ENCODE measurements at places on chromosomes 6 and 20.

DNA sequence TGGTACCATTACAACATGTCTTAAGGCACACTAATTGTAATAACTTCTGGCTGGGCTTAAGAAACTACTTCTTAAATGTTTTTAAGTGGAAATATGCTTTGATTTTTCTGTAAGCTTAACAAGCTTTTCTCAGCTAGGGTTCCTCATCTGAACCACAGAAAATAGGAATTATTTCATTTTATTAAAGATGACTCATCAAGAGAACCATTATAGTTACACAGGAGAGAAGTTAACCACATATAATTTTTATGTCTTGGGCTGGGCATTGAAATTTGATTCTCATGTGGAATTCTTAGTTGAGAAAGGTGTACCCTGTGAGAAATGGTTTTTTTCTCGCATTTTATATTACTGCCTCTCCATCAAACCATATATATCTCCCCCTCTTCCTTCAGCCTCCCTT, 75.1 kb downstream of the QKI start:
- no peak for DNase-seq

DNA sequence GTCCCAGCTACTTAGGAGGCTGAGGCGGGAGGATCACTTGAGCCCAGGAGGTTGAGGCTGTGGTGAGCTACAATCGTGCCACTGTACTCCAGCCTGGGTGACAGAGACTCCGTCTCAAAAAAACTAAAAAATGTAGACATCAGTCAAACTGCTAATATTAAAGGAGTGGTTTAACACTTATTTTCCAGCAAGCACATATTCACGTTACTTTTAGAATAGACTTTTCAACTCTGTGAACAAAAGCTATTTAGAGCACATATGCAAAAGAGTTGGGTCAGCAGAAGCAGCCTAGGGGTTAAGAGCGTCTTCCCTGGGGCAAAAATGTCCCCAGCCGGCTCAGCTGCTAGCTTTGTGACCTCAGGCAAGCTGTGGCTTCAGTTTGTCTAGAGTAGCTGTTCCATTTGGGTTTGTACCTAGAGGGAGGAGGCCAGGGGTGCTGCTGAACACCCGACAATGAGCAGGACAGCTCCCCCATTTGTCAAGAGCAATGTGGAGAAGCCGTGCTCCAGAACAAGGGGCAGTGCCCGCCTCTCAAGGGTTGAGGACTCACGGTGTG, 62.5 kb upstream of the PTGIS start:
- no peak for DNase-seq

DNA sequence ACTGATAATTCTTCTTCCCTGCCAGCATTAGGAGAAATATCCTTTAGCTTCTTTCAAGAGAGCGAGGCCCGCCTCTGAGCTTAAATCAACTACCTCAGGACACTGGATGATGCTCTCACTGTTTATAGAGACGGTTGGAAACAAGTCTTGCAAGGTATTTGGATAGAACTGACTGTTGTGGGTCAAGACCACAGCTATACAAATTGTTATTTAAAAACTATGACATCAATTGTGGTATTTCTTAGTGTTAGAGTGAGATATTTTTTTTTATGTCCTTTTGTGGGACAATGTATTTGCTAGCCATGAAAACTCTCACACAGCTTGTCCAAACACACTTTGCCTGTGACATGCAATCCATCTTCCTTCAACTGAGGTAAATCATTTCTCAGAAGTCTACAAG, 136.3 kb upstream of the PHACTR1 start:
- DNase-seq, result no peak

- no peak for DNase-seq
Measured at GRCh38 chr6:25312034-25312620, 33.0 kb downstream of the CARMIL1 start.

DNA sequence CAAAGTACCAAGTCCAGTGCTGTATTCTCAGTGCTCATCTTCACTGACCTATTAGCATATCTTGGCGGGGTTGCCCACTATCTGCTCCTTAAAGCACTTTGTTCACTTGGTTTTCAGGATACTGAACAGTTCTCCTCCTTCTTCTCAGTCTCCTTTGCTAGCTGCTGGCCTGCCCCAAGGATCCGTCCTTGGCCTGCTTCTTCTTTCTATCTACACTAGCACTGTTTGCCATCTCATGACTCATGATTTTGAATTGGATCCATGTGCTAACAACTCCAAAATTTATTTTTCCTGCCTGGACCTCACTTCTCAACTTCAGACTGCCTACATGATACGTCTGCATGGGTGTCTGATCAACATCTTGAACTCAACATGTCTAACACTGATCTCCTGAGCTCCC, 15.5 kb downstream of the TPD52L1 start:
- no peak for DNase-seq

Measured in lower leg skin (tissue), 4 donors.